ENCODE measurements at places on chromosomes 7 and 10. TPM values are rescaled to one million over a fixed set of nuclear protein-coding genes. Genes with fewer than 3 reads are reported as not detected.

- no peak for DNase-seq
- no peak overlapping the region for H3K4me3 ChIP-seq
- H3K27ac ChIP-seq = no peak overlapping the region
- H3K4me1 ChIP-seq = no peaks in the 10 kb centered on the region
Observed at GRCh38 chr7:1302936-1303335, 70.3 kb downstream of the UNCX start.

DNA sequence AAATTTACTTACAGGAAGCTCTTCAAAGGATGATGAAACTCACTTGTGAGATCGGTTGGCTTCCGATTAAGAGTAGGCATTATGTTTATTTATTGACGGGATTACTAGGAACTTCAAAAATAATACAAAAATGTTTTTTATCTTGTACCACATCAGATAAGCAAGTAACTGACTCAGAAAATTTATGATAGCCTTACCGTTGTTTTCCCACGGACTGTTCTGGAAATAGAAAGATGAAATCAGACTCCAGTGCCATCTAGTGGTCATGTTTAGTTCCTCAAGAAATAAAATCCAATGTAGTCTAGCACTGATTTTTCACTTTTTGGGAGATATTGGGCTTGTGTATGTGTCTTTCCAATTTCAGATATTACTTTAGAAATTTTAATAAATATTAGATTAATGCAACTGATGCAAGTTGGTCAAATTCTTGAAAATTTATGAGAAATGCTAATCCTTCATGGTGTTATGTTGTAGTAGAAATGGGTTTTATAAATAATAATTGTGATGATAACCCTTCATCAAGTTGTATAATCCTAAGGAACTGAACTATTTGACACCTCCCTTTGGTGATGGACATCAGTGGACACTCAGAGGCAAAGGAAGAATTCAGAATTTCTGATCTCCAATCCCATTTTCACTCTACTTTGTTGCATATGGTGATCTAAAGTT lies 168.8 kb downstream of the TMEM26 start:
- H3K27ac ChIP-seq = no peak overlapping the region
- H3K27me3 ChIP-seq = no peaks in the 10 kb centered on the region
- peaks cover 26% of the 10 kb centered on the region for H3K4me1 ChIP-seq
- DNase-seq = no peak

- no peak overlapping the region for H3K4me3 ChIP-seq
- H3K4me1 ChIP-seq = no peaks in the 10 kb centered on the region
- no peaks in the 10 kb centered on the region for H3K27me3 ChIP-seq
Observed at GRCh38 chr10:95542761-95543160, 18.4 kb downstream of the SORBS1 start.

DNA sequence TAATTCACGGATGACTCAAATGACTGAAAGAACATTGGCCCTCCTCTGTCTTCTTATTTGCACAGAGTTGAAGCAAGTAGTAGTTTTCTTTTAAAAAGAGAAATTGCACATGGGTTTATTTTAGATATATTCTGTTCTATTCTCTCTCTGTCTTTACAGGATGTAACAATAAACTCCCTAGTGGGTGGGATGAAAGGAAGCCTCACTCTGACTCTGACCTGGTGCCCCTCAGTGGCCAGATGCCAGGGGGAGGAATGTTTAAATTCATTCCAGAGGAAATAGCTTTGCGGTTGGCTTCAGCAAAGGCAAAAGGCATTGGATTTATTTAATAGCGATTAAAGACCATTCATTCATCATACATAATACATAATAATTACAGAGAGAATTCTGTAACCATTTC lies 156.4 kb upstream of the MTPN start:
- H3K27ac ChIP-seq = no peak overlapping the region
- no peak overlapping the region for H3K4me3 ChIP-seq
- peaks cover 5% of the 10 kb centered on the region for H3K36me3 ChIP-seq
- DNase-seq = no peak
- H3K27me3 ChIP-seq = no peaks in the 10 kb centered on the region
- no peaks in the 10 kb centered on the region for H3K4me1 ChIP-seq

DNA sequence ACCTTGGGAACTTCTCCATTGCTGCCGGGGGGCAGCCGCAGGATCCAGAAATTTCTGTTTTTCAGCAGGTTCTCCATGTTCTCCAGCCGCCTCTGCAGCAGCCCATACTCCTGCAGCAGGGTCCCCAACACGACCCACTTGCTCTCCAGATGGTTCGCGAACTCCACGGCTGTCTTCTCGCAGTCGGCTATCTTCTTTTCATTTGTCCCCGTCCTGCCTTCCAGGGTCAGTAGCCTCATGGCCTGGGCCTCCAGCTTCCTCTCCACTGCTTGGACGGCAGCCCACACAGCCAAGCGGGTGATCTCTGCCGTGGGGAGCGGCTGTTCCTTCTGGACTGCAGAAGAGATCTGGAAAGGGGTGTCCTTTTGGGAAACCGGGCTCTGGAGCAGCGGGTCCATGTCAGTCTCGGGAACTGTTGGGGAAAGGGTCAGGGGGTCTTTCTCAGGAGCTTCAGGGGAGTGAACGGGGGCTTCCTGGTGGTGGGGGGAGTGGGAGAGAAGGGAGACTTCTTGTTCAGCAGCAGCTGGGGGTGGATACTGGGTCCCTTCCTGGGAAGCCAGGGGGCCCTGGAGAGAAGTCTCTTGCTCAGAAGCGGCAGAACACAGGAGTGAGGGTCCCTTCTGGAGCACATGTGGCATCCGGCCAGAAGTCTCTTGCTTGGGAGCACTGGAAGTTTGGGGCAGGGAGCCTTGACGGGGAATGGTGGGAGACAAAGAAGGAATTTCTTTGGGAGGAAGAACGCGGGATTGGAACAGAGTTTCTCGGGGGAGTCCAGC lies 5.5 kb downstream of the ZNF777 start:
- no peaks in the 10 kb centered on the region for H3K36me3 ChIP-seq
- DNase-seq = no peak
- no peak overlapping the region for H3K27ac ChIP-seq
- peaks cover 6% of the 10 kb centered on the region for H3K4me1 ChIP-seq

The SSC4D gene
- 0.24 TPM for total RNA-seq

The EGFR gene
- not detected for total RNA-seq

- H3K4me3 ChIP-seq = no peak overlapping the region
- DNase-seq = no peak
- H3K4me1 ChIP-seq = peaks cover 9% of the 10 kb centered on the region
- no peaks in the 10 kb centered on the region for H3K27me3 ChIP-seq
Observed at GRCh38 chr7:77791336-77791735, 6.9 kb downstream of the TMEM60 start.

GRCh38 chr10:22335173-22335933 lies 9.9 kb upstream of the SPAG6 start:
- DNase-seq = peak; percentile 84
- H3K27me3 ChIP-seq = peaks cover 2% of the 10 kb centered on the region
- peaks cover 46% of the 10 kb centered on the region for H3K4me1 ChIP-seq

DNA sequence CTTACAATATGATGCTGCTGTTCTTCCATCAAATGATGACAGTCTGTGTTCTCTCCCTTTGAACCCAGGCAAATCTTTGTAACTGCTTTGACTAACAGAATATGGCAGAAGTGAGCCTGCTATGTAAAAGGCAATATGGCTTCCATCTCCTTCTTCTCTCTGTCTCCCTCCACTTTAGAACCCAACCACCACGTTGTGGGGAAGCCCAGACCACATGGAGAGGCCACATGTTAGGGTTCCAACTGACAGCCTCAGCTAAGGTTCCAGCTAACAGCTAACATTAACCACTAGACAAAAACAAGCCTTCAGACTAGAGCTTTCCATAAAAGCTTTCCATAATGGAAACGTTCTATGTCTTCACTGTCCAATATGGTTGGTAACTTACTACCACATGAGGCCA lies 107.7 kb downstream of the PRTFDC1 start:
- no peak overlapping the region for H3K4me3 ChIP-seq
- no peaks in the 10 kb centered on the region for H3K27me3 ChIP-seq
- no peaks in the 10 kb centered on the region for H3K36me3 ChIP-seq
- H3K27ac ChIP-seq = no peak overlapping the region

The AKR1C8 gene
- total RNA-seq = 0.38 TPM

All from natural killer cell treated with Interleukin-12 subunit alpha and Interleukin-12 subunit beta and Interleukin-15 and Interleukin-18, amount 100 ng/mL, for 72 hours (primary cell).